T-helper 17 cell (primary cell): ENCODE measurements at places on chromosomes 4 and X. TPM values are rescaled to one million over a fixed set of nuclear protein-coding genes. Genes with fewer than 3 reads are reported as not detected.

The SPP1 gene
- not detected for total RNA-seq

DNA sequence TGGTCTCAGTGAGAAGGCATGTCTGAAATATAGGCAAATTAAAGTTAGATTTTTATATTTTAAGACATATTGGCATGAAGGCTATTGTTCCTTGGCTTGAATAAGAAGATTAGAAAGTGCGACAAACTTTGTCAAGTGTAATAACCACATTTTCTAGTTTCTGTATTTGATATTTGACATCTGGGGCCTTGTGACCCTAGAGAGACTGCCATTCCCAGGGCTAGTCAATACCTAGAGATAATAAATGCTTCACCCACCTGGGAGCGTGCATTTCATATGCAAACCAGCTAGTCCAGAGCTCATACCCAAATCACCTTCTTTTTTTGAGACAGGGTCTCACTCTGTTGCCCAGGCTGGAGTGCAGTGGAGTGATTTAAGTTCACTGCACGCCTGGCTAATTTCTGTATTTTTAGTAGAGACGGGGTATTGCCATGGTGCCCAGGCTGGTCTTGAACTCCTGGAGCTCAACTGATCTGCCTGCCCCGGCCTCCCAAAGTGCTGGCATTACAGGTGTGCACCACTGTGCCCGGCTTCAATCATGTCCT, 62.6 kb downstream of the COQ2 start:
- no peaks in the 10 kb centered on the region for H3K27me3 ChIP-seq
- no peaks in the 10 kb centered on the region for H3K36me3 ChIP-seq
- H3K4me1 ChIP-seq, result peaks cover 36% of the 10 kb centered on the region

DNA sequence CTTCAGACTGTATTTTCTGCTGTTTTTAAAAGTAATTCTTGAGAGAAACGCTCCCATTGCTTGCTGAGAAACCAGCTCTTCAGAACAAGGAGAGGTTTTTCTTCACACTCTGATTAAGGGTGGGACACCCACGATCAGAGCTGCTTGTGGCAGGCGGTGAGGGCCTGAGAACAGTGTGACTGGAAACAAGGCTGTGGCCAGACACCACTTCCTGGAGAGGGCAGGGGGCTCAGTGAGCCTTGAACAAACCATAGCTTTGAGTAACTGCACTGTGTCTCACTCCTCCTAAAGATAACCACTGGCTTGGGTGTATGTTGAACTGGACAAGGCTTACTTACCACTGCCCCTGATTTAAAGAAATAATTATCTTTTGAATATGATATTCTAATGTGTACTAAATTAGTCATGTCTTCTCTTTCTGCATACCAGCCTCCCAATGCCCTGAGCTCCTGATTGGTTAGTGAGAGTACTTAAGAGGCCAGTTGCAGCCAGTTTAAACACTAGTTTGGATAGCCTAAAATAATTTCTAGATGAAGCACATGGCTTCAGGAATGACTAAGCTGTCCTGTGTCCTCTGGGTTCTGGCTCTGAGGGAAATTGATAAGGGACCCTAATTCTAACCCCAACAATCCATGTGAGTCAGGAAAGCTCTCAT, 3.7 kb upstream of the GPR82 start:
- peaks cover 13% of the 10 kb centered on the region for H3K4me1 ChIP-seq
- DNase-seq, result no peak
- no peaks in the 10 kb centered on the region for H3K36me3 ChIP-seq
- no peak overlapping the region for H3K27ac ChIP-seq
- no peak overlapping the region for H3K4me3 ChIP-seq
- no peaks in the 10 kb centered on the region for H3K27me3 ChIP-seq

The ZNF718 gene
- 2.0 TPM for total RNA-seq

DNA sequence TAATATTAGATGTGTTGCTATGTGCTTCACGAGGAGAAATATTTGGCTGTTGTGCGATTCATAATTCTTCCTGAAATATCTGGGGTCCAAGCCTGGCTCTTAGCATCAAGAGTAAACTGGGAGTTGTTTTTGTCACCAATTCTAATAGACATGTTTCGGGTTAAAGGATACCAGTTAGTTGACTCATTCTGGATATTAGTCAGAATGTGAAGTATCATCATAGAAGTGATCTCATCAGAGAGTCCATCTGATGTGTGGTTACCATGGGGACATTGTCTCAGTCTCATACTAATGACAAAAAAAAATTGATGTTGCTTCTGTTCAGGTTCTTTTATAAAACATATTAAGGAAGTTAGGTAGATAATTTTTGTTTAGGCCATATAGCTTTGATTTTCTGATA, 57.2 kb upstream of the MTMR1 start:
- H3K4me1 ChIP-seq, result peaks cover 8% of the 10 kb centered on the region
- H3K27me3 ChIP-seq, result no peaks in the 10 kb centered on the region
- peaks cover 5% of the 10 kb centered on the region for H3K36me3 ChIP-seq
- DNase-seq, result no peak

- no peaks in the 10 kb centered on the region for H3K36me3 ChIP-seq
- H3K27ac ChIP-seq, result no peak overlapping the region
- H3K4me3 ChIP-seq, result no peak overlapping the region
- DNase-seq, result no peak
- no peaks in the 10 kb centered on the region for H3K27me3 ChIP-seq
These were observed 573.6 kb downstream of the PPP4R3C start for GRCh38 chrX:26889574-26889973.
